Cardiac fibroblast (primary cell): ENCODE measurements at places on chromosomes 2 and 18.

GRCh38 chr2:18232731-18233438, 327.6 kb downstream of the RDH14 start:
- DNase-seq, result no peak

DNA sequence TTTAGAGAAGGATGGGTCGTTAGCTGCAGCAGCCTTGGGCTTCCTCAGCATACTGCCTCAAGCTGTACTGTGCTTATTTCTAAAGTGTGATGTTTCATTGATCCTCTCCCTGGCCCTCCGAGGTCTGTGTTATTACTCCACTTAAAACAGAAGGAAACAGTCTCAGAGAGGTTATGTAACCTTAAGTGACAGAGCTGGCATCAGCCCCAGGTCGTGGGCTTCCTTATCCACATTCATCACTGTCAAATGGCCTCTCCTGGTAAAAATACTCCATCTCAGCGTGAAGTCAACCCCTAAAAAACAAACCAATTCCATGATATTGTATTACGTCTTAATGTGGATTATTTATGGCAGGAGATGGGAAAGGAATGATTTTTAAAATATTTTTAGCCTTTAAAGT, 153.3 kb upstream of the NOSTRIN start:
- no peak for DNase-seq

DNA sequence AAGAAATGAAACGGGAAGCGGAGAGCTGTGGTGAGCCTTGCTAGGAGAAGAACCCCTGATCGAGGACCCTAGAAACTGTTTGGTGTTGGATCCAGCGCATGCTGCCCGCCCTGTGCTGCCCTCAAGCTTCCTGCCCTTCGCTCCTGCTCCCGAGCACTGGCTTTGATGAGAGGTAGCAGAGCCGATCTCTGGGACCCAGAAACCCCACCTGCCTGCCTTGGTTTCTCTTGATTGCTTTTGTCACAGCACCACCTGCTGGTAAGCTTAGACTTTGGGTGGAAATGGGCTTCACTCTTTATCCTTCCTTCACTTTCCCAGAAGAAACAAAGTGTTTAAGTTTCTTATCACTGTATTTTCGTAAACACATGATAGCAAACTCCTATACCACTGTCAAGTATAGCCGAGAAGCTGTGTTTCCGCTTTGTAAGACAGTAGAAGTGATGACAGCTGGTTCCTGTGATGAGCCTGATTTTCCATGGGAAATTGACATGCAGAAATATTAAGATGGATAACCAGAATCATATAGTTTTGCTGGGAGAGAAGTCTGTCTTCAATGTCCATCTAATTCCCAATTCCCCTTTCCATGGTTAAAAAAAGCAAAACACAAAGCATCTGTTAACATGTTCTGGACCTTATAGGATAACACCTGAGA, 267.4 kb downstream of the PHLPP1 start:
- DNase-seq, result peak; percentile 73

DNA sequence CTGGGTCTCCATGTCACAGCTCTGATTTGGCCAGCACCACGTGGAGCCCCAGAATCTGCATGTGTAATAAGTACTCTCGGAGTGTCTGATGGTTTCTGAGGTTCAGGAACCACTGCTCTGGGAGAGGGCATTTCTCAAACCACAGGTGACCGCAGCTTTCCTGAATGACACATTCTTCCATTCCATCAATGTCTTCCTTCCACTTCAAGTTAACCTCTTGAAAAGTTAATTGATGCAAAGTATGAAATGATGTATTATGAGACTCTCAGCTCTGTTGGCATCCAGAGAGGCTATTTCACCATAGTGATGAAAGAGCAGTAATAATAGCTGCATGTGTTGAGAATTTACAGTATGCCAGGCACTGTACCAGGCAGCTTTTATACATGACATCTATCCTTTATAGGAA, 61.3 kb upstream of the CRIM1 start:
- DNase-seq, result no peak

DNA sequence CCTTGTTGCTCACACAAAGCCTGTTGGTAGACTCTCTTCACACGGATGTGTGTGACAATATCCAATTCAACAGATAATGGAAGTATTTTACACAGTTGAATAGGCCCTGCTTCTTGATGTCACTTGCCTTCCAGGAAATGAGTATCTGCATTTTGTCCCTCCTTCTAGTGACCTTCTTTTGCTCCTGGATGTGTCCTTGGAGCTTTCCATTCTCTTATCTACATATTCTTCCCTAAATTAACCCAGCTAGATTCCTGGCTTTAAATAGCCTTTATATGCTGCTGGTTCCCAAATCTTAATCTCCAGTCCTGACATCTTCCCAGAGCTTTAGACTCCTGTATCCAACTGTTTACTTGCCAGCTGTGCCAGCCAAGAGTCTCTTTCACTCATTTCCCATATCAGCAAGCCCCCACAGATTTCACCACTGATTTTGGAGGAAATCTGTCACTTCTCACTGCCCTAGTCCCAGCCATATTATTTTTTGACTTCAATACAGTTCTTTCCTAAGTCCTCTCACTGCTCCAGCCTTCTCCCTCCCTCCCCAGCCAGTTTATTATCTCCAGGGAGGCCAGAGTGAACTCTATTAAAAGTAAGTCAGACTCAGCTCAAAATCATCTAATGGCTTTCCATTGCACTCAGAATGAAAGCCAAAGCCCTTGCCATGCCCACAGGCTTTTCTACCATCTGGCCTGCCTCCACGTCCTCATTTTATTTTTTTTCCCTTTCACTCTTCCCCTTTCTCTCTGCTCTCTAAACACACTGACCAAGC, 170.0 kb downstream of the PDE11A start:
- no peak for DNase-seq

- DNase-seq, result no peak
These were observed 174.8 kb downstream of the UBR3 start for GRCh38 chr2:170002096-170002495.

- peak; percentile 89 for DNase-seq
These were observed 134.3 kb downstream of the MEP1B start for GRCh38 chr18:32324181-32324580.

- DNase-seq, result peak; percentile 51
These were observed 114.0 kb downstream of the KLHL29 start for GRCh38 chr2:23498943-23499342.

- DNase-seq, result no peak
These were observed 6.7 kb downstream of the PASK start for GRCh38 chr2:241142593-241142992.

- DNase-seq, result no peak
These were observed 854.8 kb downstream of the EPHA4 start for GRCh38 chr2:220717283-220717682.

GRCh38 chr2:109336296-109336695, 207.3 kb downstream of the SH3RF3 start:
- DNase-seq, result no peak

DNA sequence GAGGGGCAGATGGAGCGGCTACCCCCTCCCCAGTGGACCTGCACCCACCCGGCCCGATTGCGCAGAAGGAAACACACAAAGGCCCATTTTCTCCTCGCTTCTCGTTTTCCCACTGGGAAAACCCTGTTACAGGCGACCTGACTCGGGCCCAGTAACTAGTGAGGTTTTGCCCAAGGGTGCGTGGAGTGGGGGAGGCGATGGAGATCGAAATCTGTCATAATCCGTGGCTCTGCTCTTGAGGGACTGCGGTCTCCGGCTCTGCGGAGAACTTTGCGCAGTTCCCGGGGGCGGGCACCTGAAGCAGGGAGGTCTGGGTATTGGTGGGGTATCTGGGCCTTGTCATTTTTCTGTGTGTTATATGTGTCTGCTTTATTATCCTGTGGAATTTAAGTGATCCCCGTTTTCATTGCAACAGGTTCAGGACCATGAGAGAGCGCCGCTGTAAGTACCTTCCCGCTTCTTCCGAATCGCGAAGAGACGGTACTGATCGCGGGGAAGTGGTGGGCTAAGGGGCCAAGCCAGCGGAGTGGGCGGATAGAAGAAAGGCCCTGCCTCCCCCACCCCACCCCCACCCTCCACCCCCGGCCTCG, 4.0 kb upstream of the HOXD4 start:
- DNase-seq, result no peak

- no peak for DNase-seq
These were observed 58.8 kb downstream of the MFSD6 start for GRCh38 chr2:190466819-190467446.

GRCh38 chr2:225584796-225585195, 185.3 kb downstream of the NYAP2 start:
- DNase-seq, result no peak

DNA sequence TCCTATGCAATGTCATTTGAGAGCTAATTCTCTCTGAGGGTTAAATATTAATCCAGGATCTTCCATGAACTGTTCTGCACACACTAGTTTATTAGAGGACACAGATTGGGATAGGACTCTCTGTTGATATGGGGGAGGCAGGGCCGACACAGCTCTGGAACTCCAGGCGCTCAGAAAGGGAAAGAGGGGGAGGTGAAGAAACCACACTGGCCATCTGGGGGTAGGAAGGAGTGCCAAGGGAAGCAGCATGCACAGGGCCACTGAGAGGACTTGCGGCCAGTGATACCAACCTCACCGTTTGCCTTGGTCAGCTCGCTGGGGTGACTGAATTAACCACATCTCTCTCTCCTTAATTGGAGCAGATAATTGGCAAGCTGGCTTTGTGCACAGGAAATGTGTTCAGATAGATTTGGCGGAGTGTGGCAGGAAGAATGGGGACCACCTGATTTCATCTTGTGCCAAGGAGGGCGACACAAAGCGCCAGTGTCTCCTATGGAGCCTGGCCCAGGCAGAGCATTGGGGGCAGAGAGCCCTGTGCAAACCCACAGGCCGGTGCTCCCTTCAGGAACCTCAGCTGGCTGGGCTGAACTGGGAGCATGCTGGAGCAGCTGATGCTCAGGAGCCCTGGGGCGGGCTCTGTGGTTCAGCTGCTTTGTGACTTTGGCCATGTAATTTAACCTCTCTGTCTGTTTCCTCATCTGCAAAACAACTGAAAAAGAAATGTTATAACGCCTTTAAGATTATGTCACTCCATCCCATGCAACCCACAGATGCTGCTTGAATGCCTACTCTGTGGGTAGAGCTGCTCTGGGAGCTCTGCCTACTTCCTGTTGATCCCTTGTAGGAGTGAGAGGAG, 114.7 kb upstream of the STON1 start:
- no peak for DNase-seq

DNA sequence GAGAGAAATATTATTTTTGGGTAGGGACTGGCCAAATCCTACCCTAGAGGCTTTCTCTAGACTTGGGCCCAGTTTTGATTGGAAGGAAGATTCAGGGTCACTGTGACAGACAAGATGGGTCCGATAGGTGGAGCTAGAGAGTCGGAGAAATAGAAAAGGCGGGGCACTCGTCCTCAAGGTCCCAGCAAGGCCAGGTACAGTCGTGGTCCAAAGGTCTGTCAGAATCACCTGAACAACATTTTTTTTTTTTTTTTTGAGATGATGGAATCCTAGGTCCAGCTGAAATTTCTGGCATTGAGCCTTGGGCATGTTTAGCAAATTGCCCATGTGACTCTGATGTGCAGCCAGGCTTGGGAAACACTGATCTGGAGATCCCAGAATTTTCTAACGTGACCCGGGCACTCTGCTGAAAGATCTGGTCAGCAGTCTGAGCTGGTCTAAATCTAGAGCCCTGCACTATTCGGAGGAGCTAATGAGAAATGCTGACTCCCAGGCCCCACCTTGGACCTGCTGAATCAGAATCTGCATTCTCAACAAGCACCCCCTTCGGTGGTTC, 23.0 kb upstream of the NTSR2 start:
- peak; percentile 72 for DNase-seq

DNA sequence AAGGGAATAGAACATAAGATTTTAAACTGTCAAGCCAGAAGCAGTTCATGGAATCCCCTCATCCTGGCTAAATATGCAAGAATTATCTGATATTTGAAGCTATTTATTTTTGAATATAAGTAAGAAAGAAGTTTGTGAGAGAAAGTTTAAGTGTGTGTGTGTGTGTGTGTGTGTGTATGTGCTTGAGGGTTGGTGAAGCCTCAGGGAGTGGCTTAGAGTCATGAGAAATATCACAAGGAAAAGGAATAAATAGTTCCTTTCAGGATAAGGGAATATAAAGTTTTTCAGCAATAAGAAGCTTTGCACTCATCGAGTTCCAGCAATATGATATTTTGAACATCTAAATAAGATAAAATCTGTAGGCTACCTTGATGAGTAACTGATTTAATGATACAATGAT, 359.6 kb downstream of the MEIS1 start:
- DNase-seq, result no peak

- no peak for DNase-seq
These were observed 457.2 kb upstream of the MEX3C start for GRCh38 chr18:51654488-51655326.

DNA sequence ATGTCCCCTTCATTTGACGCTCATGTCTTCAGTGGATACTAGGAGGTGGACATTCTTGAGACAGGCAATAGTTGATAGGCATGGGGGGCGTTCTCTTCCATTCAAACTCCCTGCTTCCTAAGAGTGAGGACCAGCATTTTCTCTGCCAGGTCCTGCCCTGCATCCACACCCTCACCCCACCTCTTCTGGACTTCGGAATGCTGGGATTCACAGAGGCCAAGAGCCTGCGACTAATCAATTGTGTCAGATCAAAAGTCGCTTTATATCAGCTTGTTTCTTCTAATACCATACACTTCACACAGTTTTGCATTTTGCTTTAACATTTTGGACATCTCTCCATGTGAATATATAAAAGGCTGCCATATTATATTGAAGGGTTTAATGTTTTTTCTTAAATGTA, 210.7 kb downstream of the CCDC102B start:
- DNase-seq, result no peak

- peak; percentile 75 for DNase-seq
These were observed 208.4 kb upstream of the COL3A1 start for GRCh38 chr2:188765522-188766470.

DNA sequence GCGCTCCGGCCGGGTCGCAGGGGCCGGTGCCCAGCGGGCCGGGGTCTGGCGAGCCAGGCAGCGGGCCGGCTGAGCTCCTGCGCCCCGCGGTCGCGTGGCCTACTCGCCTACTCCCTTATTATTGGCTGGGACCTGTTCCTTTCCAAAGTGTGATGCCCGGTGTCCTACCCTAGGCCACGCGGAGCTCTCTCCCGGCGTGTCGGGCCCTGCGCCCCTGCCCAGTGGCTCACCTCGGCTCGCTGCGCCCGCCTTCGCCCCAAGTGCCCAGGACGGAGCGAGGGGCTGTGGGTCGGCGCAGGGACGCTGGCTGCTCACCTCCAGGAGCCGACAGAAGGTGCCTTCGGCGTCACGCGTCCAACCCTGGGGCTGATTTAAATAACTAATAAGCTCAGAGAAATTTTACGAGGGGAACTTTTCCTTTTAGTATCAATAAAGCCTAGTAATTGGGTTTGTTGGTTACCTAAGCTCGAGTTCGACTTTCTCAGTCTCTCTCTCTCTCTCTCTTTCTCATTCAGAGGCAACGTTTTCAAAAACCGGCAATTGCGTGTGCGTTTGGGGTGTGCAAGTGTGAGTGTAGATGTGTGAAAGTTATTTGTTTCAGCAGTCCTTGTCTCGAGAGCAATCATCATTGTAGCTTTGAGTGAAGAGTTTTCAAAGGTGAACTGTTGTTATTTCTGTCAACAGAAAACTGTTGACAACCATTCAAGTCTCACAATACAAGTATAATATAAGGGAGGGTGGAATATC, 7.0 kb upstream of the SATB2 start:
- DNase-seq, result no peak

GRCh38 chr18:12990641-12990966, 558 bp upstream of the CEP192 start:
- DNase-seq, result no peak

GRCh38 chr2:105364436-105365139, 27.2 kb downstream of the C2orf49 start:
- DNase-seq, result no peak

GRCh38 chr18:58638441-58638840, 9.6 kb upstream of the ALPK2 start:
- no peak for DNase-seq
